Iris pigment epithelial cell (primary cell): ENCODE measurements at places on chromosomes 7 and 10.
A peak's percentile ranks its signal among the peaks of the same experiment; 100 is the strongest.

DNA sequence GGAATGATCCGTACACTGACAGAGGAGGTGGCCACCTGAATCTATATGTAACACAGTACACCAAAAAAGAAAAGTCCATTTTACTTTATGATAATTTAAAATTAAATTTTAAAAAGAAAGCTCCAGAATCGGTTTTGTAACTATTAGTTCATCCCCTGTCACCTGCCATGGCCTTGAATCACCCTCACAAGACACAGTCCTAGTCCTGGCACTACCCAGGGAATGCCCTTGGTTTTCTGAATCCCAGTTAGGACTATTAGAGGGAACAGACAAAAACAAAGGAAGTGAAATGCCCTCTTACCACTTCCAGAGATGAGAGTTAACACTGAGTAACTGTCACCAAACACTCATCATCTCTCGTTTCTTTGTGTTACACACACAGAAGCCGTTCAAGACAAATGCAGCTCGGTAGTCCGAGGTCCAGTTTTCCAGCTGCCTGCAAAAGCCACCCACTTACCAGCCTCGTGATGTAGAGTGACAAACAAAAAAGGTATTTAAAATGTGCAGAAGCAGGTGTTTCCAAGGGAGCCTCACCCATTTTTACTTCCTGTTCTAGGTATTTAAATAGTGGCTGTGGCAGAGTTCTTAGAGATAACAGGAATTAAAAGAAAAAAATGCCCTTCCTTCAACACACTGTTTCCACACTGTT lies 6.1 kb downstream of the PTPRN2 start:
- DNase-seq: no peak

GRCh38 chr7:159237022-159237653 lies 92.5 kb upstream of the VIPR2 start:
- DNase-seq: no peak

DNA sequence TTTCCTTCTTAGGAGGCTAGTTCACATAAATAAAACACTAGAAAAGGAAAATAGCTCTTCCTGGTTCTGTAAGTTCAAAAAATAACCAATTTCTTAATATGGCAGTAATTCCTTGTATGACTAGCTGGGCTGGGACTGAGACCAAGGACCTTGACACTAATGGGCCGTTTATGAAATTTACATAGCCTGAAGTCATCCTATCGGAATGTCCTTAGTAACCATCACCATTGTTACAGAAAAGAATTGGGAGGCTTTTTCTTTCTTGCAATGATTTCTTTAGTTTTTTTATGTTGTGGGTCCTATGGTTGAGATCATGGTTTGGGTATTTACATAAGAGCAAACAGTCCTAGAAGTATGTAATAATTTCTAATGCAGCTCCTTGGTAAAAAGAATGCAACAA lies 87.1 kb upstream of the HDAC9 start:
- DNase-seq: peak; percentile 77

- no peak for DNase-seq
Observed at GRCh38 chr7:67518580-67518979, 521.9 kb downstream of the TYW1 start.

GRCh38 chr7:77679608-77680007 lies 16.7 kb upstream of the RSBN1L start:
- DNase-seq: no peak

DNA sequence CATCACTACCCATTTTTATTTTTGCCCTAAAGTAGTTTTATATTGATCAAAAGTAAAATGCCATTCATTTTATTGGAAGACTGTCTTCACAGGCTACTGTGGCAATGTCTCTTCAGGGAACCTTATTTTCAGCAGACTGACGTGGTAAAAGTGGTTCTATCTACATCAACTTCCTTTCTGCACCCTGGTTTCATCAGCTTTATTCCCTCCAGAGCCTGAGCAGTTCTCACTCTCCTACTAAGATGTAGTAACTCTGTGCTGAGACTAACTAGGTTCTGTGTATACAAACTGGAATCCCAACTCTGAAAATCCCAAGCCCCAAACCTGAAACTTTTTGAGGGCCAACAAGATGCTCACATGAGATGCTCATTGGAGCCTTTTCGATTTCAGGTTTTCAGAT lies 155.3 kb downstream of the SFMBT2 start:
- no peak for DNase-seq

DNA sequence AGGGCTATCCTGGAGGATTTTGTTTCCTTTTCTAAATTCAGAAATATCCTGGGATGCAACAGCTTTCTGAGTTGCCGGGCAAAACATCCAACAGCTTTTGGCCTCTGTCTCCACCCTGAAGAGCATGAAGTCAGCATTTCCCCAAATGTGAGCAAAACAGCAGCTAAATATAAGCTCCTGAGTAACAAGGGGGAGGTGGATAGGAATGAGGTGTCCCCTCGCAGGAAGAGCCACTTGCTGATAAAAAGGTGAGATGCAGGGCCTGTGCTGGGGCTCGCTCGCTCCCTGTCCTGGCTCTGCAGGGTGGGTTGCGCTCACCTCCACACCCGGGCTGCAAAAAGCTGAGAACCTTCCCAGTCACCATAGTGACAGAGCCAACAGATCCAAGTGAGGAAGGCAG lies 264.3 kb downstream of the ZEB1 start:
- no peak for DNase-seq

DNA sequence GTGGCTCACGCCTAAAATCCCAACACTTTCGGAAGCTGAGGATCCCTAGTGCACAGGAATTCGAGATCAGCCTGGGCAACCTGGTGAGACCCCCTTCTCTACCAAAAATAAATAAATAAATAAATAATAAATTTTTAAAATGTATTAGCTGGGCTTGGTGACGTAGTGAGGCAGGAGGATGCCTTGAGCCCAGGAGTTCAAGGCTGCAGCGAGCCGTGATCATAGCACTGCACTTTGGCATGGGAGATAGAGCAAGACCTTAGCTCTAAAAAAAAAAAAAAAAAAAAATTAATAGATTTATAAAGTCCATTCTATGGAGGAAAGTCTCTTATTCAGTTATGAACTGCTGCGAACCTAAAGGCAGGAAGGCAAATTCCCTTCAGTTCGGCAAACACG lies 1.1 kb upstream of the PTPN12 start:
- no peak for DNase-seq

DNA sequence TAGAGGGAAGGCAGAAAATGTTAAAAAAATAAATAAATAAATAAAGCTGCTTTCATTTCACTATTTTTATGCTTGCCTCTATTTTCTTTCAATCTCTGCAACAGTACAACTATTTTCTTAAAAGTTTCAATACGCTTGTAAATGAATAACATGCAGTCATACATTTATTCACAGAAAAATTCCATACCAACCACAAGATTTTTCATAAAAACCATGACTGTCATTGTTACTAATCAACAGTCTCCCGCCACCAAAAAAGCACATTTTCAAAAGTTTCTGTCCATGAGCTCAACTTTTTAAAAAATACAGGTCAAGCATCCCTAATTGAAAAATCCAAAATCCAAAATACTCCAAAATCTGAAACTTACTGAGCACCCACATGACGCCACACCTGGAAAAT lies 5.3 kb downstream of the PARD3 start:
- DNase-seq: no peak

GRCh38 chr7:40436710-40437109 lies 301.9 kb downstream of the SUGCT start:
- DNase-seq: no peak
